ENCODE measurements at places on chromosomes 1 and 21.
A peak's percentile ranks its signal among the peaks of the same experiment; 100 is the strongest.

- peak; percentile 96 for DNase-seq
These were observed 68.5 kb downstream of the DYRK1A start for GRCh38 chr21:37435120-37435519.

GRCh38 chr21:35397781-35398180 lies 348.7 kb upstream of the RUNX1 start:
- DNase-seq: no peak

GRCh38 chr21:44370786-44371410 lies 17.5 kb downstream of the TRPM2 start:
- no peak for DNase-seq

DNA sequence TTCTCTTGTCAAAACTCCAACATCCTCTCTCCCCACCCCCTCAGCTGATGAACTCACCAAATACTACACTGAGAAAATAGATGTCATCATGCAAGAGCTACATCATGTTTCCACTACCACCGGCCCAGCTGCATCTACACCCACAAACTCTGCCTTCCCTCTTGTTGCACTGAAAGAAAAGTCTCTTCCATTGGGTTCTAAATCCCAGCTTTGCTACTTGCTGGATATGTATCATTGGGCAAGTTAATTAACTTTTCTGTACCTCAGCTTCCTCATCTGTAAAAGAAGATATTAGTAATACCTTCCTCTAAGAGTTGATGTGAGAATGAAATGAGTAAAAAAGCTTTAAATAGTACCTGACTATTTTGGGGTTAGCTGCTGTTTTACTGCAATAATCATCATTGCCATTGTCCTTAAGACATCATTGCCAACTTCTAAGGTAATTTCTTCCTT lies 108.6 kb downstream of the OLFML2B start:
- no peak for DNase-seq

GRCh38 chr21:31042080-31042464 lies 3.8 kb upstream of the KRTAP19-8 start:
- no peak for DNase-seq

GRCh38 chr1:108551137-108551862 lies 8.6 kb upstream of the EEIG2 start:
- DNase-seq: no peak

GRCh38 chr1:198678901-198679329 lies 40.1 kb downstream of the PTPRC start:
- no peak for DNase-seq

DNA sequence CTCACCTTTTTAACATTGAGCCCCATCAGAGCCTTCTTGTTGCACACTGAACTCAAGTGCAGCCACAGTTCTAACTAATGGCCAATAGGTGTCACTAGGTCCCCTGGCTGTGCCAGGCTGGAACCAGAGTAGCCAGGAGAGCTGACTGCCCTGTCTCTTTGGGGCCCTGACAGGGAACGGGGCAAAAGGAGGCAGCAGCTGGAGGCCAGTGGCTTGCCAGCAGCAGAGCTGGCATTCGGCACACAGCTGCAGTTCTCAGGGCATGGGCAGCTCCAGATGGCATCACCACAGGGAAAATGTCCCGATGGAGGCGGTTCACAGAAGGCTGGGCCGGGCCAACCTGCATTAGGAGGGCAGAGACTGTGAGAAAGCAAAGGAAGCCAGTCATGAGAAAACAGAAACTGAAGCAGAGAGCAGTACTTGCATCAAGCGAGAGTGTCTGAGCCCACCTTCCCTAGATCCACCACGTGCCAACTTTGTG lies 188.6 kb downstream of the FCRL5 start:
- DNase-seq: peak; percentile 29

DNA sequence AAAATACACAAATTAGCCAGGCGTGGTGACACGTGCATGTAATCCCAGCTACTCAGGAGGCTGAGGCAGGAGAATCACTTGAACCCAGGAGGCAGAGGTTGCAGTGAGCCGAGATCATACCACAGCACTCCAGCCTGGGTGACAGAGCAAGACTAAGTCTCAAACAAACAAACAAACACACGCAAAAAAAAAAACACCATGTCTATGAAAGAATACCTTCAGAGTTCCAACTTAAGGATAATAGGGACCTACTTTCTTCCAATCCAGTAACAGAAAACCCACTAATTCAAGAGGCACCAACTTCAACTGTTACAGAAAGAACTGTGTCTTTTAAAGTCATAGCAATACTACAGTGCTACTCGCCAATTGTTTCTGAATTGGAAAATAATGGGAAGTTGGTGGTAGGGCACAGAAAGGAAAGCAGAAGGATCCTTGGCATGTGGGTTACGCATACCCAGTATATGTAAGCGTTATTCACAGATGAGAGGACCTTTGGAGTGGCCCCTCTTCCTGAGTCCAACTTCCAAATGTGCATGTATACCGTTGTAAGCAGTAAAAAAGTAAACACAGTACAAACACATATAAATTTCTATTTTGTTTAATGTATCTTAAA lies 87.0 kb downstream of the ACBD6 start:
- no peak for DNase-seq

- DNase-seq: no peak
These were observed 554.3 kb upstream of the CHRM3 start for GRCh38 chr1:238832106-238832505.

- DNase-seq: no peak
These were observed 45.4 kb upstream of the DIP2A start for GRCh38 chr21:46413365-46413696.

DNA sequence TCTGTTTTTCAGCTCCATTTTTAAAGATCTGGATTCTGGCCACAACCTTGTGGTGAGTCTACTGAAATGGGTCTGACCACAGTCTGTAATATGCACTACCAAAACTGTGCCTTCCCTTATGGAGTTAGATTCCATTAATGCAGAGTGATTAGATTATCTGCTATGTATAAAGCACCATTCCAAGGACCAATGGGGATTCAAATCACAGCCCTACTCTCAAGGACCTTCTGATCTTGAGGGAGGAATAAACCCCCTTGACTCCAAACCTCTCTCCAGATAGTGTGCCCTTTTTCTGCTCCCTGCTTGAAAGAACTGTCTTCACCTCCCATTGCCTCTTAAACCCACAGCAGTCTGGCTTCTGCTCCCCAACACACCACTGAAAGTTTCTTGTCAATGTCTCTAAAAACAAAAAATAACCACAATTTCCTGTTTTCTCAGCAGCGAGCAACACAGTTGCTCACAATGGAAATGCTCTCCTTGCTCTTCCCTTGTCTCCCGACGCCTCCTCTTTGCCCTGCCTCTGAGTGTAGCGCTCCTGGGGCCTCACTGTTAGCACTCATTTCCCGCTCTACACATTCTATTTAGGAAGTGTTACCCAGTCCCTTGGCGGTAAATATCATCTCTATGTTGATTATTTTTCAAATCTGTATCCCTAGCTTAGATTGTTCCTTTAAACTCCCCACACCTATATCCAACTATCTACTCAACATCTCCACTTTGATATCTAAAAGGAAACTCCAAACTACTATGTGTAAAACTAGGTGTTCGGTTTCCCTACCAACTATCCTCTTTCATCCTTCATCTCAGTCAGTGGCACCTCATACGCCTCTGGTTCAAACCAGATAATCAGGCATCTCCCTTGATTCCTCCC lies 13.6 kb downstream of the PCNX2 start:
- DNase-seq: peak; percentile 81

GRCh38 chr1:225934711-225935110 lies 6.3 kb downstream of the LEFTY2 start:
- no peak for DNase-seq

DNA sequence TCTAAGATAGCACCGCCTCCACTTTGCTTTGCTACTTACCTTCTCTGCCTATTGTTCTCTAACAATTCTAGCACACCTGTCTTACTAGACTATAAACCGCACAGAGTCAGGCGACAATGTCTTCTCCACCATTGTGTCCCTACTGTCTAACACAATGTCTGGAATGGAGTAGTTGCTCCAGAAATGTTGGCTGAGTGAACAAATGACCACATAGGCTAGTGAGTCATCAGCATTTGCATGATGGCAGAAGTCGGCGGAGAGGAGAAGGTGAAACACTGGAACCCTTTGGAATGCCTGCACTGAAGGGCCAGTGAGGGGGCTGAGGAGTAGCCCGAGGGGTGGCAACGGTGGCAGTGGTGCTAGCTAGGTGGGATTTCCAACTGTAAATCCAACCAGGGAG lies 14.0 kb upstream of the PABPC4 start:
- DNase-seq: peak; percentile 68

DNA sequence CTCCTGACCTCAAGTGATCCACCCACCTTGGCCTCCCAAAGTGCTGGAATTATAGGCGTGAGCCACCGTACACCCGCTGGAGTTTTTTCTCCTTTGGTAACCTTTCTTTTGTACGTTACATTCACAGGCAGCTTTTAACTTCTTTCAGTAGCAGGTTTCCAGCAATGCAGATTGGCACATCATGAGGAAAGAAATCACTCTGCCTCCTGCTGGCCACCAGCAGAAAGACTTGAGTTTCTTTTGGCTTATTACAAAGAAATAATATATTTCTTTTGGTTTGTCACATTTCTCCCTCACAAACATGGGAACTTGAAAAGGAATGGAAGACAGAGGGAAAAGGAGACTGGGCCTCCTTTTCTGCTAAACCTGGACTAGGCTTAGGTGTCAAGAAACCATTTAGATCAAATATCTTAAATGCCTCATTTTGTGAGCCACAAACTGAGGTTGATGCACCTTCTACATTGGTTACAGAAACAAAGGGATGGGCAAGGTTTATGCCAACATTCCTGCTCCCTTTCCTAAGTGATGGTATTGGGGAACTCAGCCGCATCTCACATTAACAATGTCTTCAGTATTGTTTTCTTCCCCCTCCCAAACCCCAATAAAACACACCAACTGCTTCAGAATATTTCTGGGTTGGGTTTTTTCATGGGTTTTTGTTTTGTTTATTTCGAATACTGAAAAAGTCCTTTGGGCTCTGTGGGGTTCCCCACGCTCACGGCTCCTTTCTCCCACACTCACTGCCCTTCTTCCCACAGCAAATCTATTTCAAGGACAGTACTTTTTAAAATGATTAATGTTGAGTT lies 7.7 kb downstream of the ENSA start:
- peak; percentile 79 for DNase-seq

DNA sequence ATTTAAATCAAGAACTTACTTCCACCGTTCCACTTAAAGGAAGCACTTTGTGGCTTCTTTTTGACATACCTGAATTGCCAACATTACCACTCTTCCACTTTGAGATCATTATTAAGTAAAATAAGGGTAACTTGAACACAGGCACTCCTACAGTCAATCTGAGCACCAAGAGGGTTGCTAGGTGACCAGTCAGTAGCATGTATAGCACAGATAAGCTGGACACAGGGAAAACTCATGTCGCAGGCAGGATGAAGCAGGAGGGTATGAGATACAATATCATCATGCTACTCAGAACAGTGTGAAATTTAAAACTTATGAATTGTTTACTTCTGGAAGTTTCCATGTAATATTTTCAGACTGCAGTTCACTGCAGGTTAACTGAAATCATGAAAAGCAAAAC lies 47.0 kb upstream of the RAP1GAP start:
- DNase-seq: no peak

GRCh38 chr1:86811142-86811924 lies 102.6 kb downstream of the SELENOF start:
- DNase-seq: no peak

DNA sequence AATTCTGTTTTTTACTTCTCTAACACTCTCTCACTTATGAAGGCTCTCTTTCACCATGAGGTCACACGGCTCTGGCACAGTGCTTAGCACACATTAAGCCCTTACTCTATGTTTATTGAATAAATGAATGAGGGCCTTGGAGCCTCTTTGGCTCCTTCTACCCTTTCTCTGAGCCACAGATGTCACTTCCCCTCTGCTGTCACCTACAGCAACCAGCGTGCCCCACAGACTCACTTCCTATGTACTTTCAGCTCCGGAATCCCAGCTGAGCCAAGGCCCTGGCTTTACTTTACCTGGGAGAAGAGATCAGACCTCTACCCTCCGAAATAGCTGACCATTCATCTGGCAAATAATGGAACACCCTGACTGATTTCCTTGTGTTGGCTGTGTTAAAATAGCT lies 53.7 kb upstream of the HMCN1 start:
- no peak for DNase-seq

DNA sequence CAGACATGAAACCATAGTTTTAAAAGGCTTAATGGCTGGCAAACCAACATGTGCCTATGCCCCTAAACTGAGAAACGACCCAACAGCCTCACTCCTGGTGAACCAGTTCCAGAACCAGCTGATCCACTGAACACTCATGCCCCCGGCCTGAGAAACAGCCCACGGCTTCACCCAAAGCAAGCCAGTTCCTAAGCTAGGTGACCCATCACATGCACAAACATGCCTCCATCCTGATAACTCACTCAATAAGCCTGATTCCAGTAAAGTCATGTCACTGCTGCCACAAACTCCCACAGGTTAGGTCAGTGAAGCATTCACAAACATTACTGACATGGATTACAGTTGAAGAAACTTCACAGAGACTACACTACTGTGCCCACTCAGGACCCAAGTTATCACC lies 161.6 kb downstream of the USH2A start:
- DNase-seq: no peak

DNA sequence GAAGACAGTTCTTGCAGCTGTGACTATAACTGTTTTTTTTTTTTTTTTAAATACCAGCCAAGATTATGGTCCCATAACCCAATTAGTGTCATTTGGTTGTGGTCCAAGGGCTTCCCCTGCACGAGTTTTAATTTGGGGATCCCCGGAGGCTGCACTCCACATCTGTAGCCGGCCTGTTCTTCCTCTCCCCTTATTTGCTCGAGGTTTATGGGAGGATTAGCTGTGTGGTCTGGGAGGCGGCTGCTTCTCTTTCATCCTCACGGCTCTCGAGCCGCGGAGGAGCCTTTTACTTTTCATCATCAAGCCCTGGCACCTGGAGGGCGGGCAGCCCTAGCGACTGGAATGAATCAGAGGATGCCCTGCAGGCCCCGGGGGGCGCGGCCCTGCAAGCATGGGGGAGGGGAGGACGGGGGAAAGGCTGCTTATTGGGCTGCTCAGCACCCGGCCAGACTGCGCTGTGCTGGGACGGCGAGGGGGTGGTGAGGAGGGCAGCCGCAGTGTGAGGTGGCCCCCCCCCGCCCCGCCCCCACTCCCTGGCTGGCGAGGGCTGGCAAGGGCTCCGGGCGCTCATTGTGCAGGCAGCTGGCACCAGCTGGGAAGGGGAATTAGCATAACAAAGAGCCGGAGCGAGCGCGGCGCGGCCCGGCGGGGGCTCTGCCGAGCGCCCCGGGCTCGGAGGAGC lies 18.5 kb downstream of the SERTAD4 start:
- DNase-seq: peak; percentile 88

GRCh38 chr21:39874206-39874605 lies 7.0 kb downstream of the PCP4 start:
- DNase-seq: no peak

GRCh38 chr1:35555601-35556477 lies 1.4 kb downstream of the KIAA0319L start:
- no peak for DNase-seq

DNA sequence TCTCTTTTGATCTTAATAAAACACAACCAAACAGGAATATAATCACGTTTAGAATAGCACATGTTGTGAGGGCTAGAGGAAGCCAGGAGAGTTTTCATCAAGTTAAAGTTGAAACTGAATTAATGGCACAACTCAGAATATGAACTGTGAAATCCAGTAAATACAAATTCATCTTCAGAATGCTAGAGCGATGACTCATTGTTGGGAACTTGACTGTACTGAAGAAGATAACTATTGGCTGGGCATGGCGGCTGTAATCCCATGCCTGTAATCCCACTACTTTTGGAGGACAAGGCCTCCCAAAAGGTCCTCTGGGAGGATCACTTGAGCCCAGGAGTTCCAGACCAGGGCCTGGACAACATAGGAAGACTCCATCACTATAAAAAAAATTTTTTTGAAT lies 8.8 kb downstream of the SYF2 start:
- DNase-seq: no peak

Measured in astrocyte of the hippocampus (primary cell).